ENCODE measurements at places on chromosomes 4 and X.

DNA sequence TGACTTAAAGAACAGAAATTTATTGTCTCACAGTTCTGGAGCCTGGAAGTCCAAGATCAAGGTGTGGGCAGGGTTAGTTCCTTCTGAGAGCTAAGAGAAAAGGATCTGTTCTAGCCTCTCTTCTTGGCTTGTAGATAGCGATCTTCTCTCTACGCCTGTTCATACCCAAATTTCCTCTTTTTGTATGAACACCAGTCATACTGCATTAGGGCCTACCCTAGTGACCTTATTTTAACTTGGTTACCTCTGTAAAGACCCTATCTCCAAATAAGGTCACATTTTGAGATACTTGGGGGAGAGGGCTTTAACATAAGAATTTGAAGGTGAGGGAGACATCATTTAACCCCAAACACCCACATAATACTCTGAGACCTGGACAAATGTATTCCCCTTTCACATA is 55.6 kb upstream of the SPP1 start:
- H3K36me3 ChIP-seq: no peaks in the 10 kb centered on the region
- no peaks in the 10 kb centered on the region for H3K27me3 ChIP-seq
- no peak overlapping the region for H3K4me3 ChIP-seq
- H3K27ac ChIP-seq: no peak overlapping the region

- no peak overlapping the region for H3K27ac ChIP-seq
- no peak overlapping the region for H3K4me3 ChIP-seq
- no peaks in the 10 kb centered on the region for H3K27me3 ChIP-seq
- H3K36me3 ChIP-seq: no peaks in the 10 kb centered on the region
Measured at GRCh38 chr4:141922236-141922635, 285.9 kb downstream of the IL15 start.

DNA sequence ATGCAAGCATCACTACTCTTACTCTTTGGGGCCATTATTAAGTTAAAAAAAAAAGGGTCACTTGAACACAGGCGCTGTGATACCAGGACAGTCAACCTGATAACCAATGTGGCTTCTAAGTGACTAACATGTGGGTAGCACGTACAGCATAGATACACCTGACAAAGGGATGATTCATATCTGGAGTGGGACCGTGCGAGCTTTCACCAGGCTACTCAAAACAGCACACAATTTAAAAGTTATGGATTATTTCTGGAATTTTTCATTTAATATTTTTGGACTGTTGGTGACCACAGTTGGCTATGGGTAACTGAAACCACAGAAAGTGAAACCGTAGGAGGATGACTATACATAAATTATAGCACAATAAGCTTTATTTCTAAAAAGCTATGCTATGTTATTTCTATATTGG is 113.8 kb upstream of the STIM2 start:
- no peaks in the 10 kb centered on the region for H3K4me1 ChIP-seq
- H3K27me3 ChIP-seq: no peaks in the 10 kb centered on the region
- no peak overlapping the region for H3K4me3 ChIP-seq
- no peak overlapping the region for H3K27ac ChIP-seq
- H3K36me3 ChIP-seq: no peaks in the 10 kb centered on the region
- DNase-seq: no peak

GRCh38 chr4:74503580-74503979 is 58.6 kb downstream of the AREG start:
- H3K4me3 ChIP-seq: no peak overlapping the region
- no peaks in the 10 kb centered on the region for H3K36me3 ChIP-seq
- no peak for DNase-seq
- H3K27me3 ChIP-seq: no peaks in the 10 kb centered on the region
- no peaks in the 10 kb centered on the region for H3K4me1 ChIP-seq
- H3K27ac ChIP-seq: no peak overlapping the region

- peaks cover 3% of the 10 kb centered on the region for H3K4me1 ChIP-seq
- H3K27me3 ChIP-seq: no peaks in the 10 kb centered on the region
- no peak overlapping the region for H3K4me3 ChIP-seq
- DNase-seq: no peak
- no peak overlapping the region for H3K27ac ChIP-seq
- H3K36me3 ChIP-seq: no peaks in the 10 kb centered on the region
Measured at GRCh38 chr4:15042529-15043167, 40.4 kb downstream of the CPEB2 start.

DNA sequence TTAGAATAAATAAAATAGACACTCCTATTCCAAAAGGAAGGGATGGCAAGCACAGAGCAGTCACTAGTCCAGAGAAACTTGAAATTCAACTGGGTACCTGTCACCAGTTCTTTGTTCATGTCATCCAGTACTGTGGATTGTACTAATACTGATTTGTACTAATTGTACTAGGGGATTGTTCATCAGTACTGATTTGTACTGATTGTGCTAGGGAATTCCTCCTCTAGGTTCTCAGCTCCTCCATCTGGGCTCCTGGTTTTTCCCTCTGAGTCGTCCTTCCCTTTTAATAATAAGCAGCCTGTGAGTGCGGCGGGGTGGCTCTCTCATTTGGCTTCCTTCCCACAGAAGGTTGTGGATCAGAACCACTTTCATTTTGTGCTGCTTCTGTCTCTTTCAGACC is 31.0 kb upstream of the SOD3 start:
- peak overlapping the region; percentile 53 for H3K27ac ChIP-seq
- H3K36me3 ChIP-seq: no peaks in the 10 kb centered on the region
- no peak overlapping the region for H3K4me3 ChIP-seq
- peaks cover 9% of the 10 kb centered on the region for H3K4me1 ChIP-seq
- no peaks in the 10 kb centered on the region for H3K27me3 ChIP-seq

GRCh38 chr4:169024762-169025161 is 14.7 kb upstream of the CBR4 start:
- no peak overlapping the region for H3K4me3 ChIP-seq
- DNase-seq: no peak
- H3K27me3 ChIP-seq: no peaks in the 10 kb centered on the region
- no peaks in the 10 kb centered on the region for H3K36me3 ChIP-seq
- no peak overlapping the region for H3K27ac ChIP-seq
- H3K4me1 ChIP-seq: no peaks in the 10 kb centered on the region

DNA sequence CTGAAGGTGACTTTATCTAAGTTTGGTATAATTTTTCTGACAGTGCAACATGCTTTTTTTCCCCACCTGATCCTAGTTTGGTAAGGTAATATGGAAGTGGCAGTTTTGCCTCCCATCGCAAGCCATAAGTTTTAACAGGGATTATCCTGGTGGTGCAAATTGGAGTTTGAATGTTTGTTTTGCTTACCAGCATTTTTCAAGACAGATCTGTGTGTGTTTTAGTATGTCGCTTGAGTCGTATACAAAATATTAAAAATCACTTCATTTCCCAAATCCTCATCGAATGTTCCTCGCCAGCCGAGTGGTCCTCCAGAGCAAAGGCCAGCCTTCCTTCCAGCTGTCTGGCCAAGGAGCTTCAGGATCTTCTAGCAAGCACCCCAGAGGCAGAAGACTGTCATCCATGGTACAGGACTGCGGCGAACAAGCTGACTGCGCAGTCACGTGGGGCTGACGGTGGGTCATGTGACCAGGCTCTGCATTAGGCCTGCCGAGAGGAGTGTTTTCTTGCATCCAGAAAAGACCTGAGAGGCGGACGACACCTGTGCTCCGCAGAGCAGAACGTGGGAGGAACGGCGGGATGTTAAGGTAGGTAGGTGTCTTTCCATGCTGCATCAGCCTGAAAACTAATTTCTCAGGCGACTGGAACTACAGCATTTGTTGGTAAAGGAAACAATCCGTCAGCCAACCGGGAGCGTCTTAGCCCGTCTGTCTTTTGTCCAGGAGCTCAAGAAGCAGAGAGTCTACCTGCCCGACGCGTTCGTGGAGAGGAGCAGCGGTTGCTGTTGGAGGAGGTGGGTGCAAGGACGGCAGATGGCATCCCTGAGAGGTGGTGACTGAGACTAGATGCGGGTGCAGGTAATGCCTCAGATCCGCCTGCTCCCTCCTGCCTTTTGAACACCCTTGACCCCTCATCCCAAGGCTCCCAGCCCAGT is at the start of gene GPRASP3:
Gene GPRASP3, plus strand, starts transcription at position 507 of the 932 bp plus-strand sequence. CDS start 28,253 bp downstream, outside the sequence.
- H3K27me3 ChIP-seq: no peaks in the 10 kb centered on the region
- no peaks in the 10 kb centered on the region for H3K4me1 ChIP-seq
- peak within 1 kb of the TSS; percentile 37 for H3K27ac ChIP-seq
- peak; percentile 73 for DNase-seq
- peak within 1 kb of the TSS; percentile 43 for H3K4me3 ChIP-seq

Data from Caco-2 (cell line).